ENCODE measurements at places on chromosomes 2 and 18.
A peak's percentile ranks its signal among the peaks of the same experiment; 100 is the strongest.

GRCh38 chr2:95047629-95048510 is 22.4 kb downstream of the MAL start:
- no peak for DNase-seq

DNA sequence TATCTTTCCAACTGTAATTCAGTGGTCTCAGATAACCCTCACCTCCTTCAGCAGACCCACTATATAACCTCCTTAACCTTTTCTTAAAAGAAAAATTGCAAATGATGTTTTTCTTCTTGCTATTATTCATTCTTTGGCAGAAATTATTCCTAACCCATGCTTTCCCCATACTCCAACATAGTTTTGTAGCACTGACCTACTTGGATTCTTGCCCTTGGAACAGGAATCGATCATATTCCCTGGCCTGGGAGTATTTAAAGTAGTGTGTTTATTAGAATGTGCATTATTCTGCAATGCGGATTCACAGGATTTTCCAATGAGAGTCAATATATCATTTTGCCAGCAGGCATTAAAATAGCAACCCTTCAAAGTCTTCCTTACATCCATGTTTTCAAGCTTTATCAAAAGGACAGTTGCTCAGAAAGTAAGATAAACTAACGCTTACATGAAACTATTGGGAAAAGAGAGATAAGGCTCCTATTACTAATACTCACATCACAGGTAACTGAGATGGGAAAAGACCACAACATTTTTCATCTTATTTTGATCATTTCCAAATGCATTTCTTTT is 37.4 kb downstream of the CHN1 start:
- no peak for DNase-seq

DNA sequence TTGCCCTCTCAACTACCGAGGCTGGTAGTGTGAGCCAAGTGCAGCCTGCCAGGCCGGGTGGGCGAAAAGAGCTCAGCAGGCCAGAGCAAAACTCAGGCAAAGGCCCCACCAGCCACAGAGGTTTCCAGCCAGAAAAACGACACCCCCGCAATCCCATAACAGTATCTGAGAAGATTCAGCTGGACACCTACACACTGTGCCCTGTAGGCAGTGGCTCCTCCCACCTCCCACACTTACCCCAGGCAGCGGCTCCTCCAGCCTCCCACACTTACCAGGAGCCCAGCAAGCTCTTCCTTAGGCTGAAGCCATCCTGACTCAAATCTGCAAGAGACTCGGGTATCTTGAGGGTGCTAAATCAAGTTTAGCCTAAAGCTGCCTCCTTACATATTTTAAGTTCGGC is 15.6 kb upstream of the TMEM18 start:
- no peak for DNase-seq

GRCh38 chr2:160257743-160258491 is 57.8 kb upstream of the ITGB6 start:
- DNase-seq = peak; percentile 77

DNA sequence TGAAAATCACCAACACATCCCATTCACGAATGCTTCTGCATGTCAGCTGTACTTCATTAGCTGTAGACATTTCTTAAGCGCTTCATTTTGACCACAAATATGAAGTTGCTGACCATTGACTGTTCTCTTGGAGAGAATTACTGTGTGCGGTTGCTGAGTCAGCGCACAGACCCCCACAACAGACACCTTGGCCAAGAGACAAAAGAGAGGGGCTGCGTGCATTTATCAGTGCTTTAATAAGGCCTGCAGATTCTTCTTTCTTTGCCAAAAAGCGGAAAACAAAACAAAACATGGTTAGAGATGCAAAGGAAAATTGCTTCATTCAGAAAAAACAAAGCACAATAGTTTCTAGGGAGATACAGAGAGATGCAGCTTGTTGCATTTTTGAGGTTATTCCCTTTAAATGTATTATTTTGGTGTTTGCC is 174.7 kb downstream of the ACKR3 start:
- peak; percentile 97 for DNase-seq

GRCh38 chr2:149031396-149031795 is 7.1 kb upstream of the LYPD6B start:
- no peak for DNase-seq

DNA sequence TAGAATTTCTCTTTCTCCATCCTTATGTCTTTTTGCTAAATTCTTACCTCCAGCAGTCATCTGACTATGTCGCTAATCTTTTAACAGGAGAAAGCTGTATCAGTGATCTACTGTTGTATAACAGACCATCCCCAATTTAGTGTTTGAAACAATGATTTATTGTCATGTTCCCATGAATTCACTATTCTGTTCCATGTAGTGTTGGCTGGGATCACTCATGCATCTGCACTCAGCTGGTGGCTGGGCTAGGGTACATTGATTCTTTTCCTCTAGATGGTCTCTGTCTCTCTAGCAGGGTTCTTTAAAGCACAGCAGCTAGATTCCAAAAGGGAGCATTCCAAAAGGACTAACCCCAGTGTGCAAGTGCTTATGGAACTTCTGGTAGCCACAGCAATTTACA is 184.2 kb upstream of the FANCL start:
- DNase-seq = no peak

- no peak for DNase-seq
Observed at GRCh38 chr2:212549463-212549862, 10.9 kb upstream of the ERBB4 start.

GRCh38 chr2:158197940-158198339 is 96.3 kb downstream of the UPP2 start:
- no peak for DNase-seq

DNA sequence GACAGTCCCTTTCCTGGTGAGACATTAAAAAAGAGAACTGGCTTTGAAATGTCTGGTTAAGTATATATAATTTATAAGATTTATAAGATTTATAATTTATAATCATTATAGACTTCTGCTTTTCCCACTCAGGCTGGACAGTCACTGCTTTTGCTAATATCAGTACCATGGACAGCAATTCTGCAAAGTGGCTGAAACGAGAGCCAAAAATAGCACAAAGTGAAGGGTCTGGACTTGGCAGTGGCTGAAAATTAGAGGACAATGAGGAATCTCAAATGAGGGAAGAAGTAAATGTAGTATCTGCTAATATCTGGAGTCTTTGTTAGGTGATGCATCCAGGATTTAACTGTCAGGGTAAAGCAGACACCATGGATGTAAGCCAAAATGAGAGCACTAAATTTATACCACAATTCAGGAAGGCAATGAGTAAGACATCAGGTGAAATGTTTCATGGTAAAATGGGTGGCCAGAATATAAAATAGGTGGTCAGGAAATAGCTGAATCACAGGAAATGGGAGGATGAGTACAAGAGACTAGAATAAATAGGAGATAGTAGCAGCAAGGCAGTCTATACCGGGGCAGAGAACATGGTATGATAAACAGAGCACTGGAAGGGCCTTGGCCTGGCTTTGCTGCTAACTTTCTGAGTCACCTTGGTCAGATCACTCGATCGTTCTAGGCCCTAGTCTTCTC is 39.6 kb upstream of the BOD1L2 start:
- peak; percentile 53 for DNase-seq

GRCh38 chr2:232076272-232076671 is 114.8 kb downstream of the DIS3L2 start:
- no peak for DNase-seq

GRCh38 chr2:208179028-208179609 is 10.7 kb downstream of the C2orf80 start:
- no peak for DNase-seq

Measured in EH (cell line).